ENCODE measurements at places on chromosomes 13 and 19.

DNA sequence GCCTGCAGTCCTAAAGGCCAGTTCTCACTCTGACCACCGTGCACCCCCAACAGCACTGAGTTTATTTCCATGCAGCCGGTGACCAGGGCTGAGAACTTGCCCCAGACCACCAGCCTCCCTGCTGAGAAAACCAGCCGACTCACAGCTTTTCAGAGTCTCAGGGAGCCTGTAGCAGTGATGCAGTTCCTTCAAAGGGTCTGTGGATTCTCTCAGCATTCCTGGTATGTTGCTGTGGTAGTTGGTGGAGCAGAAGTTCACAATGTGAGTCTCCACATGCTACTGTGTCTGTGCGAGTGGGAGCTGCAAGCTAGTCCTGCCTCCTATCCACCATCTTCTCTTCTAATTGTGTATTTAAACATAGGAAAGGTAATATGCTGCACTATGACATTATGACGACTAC is 254.9 kb upstream of the KLF12 start:
- no peak for DNase-seq

GRCh38 chr13:112255550-112256120 is 120.5 kb upstream of the SPACA7 start:
- no peak for DNase-seq

DNA sequence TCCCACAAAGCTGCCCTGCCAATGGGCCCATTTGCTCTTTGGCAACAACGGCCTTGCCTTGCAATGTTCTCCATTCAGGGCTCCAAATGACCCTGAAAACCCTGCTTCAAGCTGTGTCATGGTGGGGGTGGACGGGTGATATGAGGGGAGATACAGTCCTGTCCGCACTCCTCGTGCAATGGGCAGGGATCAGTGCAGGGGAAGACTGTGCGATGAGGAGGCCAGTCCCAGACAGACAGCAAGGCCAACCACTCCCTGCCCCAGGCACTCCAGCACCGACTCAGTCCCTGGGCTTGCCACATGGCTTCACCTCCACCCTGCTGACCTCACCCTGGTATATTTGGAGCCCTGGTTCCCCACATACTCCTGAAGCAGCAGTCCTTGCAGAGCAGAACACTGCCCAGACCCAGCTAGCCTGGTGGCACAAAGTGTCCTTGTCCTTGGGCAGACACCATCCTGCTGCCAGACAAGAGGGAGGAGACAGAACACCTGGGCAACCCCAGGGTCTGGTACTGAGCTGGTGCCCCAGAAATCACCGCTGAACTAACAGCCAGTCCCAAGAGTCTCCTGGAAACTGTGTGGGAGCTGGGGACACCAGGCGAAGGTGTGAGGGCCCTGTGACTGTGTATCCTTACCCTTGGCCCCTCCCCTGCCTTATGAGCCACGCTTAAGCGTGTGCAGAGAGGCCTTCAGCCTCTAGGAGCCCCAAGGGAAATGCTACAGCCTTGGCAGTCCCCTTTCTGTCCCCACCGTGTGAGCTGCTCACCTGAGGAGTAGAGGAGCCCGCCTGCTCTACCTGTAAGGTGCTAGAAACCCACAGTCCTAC is 9.1 kb upstream of the SLC35E1 start:
- DNase-seq, result no peak

- no peak for DNase-seq
Measured at GRCh38 chr19:55346725-55347441, 7.2 kb downstream of the KMT5C start.

DNA sequence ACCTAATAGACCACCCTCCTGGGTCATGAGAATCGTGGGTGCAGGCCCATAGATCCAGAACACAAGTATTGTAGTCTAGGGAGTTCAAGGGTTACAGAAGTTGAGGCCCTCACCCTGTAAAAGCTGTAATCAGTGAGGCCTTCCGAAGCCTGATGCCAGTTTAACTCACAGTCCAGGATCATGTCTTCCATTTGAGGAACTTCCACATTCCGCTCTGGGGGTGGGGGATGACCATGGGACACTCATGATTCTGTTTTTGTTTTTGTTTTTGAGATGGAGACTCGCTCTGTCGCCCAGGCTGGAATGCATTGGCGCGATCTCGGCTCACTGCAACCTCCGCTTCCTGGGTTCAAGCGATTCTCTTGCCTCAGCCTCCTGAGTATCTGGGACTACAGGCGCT is 1.7 kb upstream of the RASIP1 start:
- DNase-seq, result no peak

GRCh38 chr19:52221831-52222375 is 32.1 kb downstream of the PPP2R1A start:
- no peak for DNase-seq

- no peak for DNase-seq
Measured at GRCh38 chr13:37788346-37788745, 81.2 kb downstream of the TRPC4 start.

- no peak for DNase-seq
Measured at GRCh38 chr13:77810430-77810829, 108.2 kb downstream of the EDNRB start.

GRCh38 chr13:21966014-21966413 is 295.1 kb downstream of the FGF9 start:
- DNase-seq, result no peak

GRCh38 chr13:86933676-86934075 is 737.5 kb upstream of the SLITRK5 start:
- no peak for DNase-seq

GRCh38 chr13:108597943-108598342 is 31.5 kb upstream of the MYO16 start:
- DNase-seq, result no peak

DNA sequence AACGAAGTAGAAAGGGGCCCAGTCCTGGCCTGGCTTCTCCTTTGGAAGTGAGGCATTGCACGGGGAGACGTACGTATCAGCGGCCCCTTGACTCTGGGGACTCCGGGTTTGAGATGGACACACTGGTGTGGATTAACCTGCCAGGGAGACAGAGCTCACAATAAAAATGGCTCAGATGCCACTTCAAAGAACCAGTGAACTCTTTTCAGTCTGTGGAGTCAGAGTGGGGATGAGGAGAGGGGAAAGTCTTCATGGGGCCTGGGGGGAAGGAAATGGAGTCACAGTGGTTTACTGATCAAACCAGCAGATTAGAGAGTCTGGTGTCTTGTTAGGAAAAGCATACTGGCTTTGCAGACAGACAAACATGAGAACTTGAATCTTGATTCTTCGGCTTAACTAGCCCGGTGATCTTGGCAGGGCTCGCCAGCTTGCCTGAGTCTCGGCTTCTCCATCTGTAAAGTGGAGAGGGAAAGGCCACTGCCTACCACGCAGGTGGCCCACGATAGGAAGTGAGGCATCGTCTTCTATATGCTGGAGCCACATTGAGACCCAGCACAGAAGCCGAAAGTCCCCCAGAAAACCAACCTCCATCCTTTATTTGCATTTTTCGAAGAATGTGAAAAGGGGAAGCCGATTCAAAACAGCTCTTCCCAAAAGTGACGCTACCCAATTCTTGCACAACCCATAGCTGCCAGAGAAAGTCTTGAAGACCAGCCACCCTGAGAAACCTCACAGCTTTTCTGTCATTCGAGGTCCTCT is at the start of gene FFAR1:
FFAR1 (plus strand) TSS at position 732 of the 759 bp plus-strand sequence. CDS start 3,650 bp downstream, outside the sequence.
- DNase-seq, result peak; percentile 25

GRCh38 chr19:35295792-35296462 is 4.0 kb downstream of the MAG start:
- DNase-seq, result peak; percentile 13

DNA sequence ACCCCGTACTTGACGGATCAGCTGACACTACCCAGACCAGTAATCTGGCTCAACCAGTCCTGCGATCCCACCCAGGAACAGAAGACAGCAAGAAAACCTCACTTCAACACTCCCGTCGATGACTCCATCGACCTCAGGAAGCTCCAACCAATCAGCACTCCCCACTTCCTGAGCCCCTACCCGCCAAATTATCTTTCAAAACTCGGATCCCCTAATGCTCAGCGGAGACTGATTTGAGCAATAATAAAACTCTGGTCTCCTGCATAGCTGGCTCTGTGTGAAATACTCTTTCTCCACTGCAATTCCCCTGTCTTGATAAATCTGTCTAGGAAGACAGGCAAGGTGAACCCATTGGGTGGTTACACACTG is 1.2 kb downstream of the LSM4 start:
- DNase-seq, result no peak

- no peak for DNase-seq
Measured at GRCh38 chr19:17751912-17752273, 616 bp downstream of the FCHO1 start.

- no peak for DNase-seq
Measured at GRCh38 chr19:33432446-33433170, 59.1 kb downstream of the CEBPG start.

DNA sequence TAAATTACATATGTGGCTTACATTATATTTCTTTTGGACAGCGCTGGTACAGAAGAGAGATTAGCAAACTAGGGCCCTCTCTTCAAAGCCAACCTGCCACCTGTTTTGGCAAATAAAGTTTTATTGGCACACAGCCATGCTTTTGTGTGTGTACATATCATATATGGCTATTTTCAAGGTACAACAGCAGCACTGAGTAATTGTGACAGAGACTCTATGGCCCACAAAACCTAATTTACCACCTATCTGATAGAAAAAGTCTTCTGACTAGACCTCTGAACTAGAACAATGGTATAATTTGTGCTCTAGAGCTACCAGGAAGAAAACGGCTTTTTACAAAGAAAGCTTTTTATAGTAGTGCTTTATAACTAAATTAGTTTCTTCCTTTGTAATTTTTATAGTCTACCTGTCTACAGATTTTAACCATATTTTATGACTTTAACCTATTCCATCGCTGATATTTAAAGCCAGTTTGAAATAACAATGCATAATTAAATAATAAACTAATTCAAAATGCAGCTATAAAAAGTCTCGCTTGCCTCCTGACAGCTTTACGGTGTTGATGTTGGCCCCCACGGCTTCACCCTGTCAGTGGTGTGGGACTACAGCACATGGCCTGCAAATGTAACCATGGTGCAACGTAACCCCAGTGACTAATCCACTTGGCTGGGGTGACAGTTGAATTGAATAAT is 17.7 kb upstream of the DPY19L3 start:
- no peak for DNase-seq
